Activated CD8-positive, alpha-beta memory T cell treated with anti-CD3 and anti-CD28 coated beads, Interleukin-2, amount 10 ng/mL, durations not matched to agents 7 days and 5 days (primary cell): ENCODE measurements at places on chromosomes 4 and X. TPM values are rescaled to one million over a fixed set of nuclear protein-coding genes. Genes with fewer than 3 reads are reported as not detected.

The SLC25A5 gene
- 434 TPM for total RNA-seq

The MORC4 gene
- total RNA-seq, result 7.3 TPM

The AFAP1 gene
- total RNA-seq, result 5.9 TPM

The GPM6B gene
- total RNA-seq, result not detected

The TRPC3 gene
- 0.84 TPM for total RNA-seq

The PAGE1 gene
- total RNA-seq, result not detected

The CSAG1 gene
- not detected for total RNA-seq

The CTPS2 gene
- total RNA-seq, result 5.6 TPM

The GLOD5 gene
- not detected for total RNA-seq

The LCORL gene
- total RNA-seq, result 20.9 TPM

The FATE1 gene
- not detected for total RNA-seq

The ZNF711 gene
- 0.26 TPM for total RNA-seq

The GPAT3 gene
- 25.9 TPM for total RNA-seq

The SHROOM3 gene
- 0.09 TPM for total RNA-seq

The ARAP2 gene
- total RNA-seq, result 52.9 TPM

The RRH gene
- total RNA-seq, result 0.19 TPM

The CXCL8 gene
- 0.80 TPM for total RNA-seq

The ACSL4 gene
- 68.3 TPM for total RNA-seq

The OPRPN gene
- not detected for total RNA-seq

The OTC gene
- total RNA-seq, result not detected

The LANCL3 gene
- 0.38 TPM for total RNA-seq

The FRG2 gene
- total RNA-seq, result not detected

The MAGEC3 gene
- not detected for total RNA-seq

The VCX3A gene
- not detected for total RNA-seq

The PAK3 gene
- 0.53 TPM for total RNA-seq

The SPARCL1 gene
- total RNA-seq, result not detected

The HSFX2 gene
- total RNA-seq, result 0.23 TPM

The ZFYVE28 gene
- 30.3 TPM for total RNA-seq

The HSD17B13 gene
- total RNA-seq, result 0.29 TPM

The AR gene
- not detected for total RNA-seq

The GABRG1 gene
- total RNA-seq, result not detected

The PPP1R2C gene
- not detected for total RNA-seq

The MAGEA12 gene
- total RNA-seq, result not detected

The TEX13D gene
- not detected for total RNA-seq

The YTHDC1 gene
- 70.7 TPM for total RNA-seq

The SORCS2 gene
- total RNA-seq, result 0.05 TPM

The OTUD6A gene
- total RNA-seq, result not detected

The DDX53 gene
- not detected for total RNA-seq

The RASSF6 gene
- not detected for total RNA-seq
